B cell (primary cell): ENCODE measurements at places on chromosomes 16 and 17.
A peak's percentile ranks its signal among the peaks of the same experiment; 100 is the strongest.

GRCh38 chr17:80485846-80486245 lies 9.4 kb upstream of the NPTX1 start:
- DNase-seq, result peak; percentile 60

DNA sequence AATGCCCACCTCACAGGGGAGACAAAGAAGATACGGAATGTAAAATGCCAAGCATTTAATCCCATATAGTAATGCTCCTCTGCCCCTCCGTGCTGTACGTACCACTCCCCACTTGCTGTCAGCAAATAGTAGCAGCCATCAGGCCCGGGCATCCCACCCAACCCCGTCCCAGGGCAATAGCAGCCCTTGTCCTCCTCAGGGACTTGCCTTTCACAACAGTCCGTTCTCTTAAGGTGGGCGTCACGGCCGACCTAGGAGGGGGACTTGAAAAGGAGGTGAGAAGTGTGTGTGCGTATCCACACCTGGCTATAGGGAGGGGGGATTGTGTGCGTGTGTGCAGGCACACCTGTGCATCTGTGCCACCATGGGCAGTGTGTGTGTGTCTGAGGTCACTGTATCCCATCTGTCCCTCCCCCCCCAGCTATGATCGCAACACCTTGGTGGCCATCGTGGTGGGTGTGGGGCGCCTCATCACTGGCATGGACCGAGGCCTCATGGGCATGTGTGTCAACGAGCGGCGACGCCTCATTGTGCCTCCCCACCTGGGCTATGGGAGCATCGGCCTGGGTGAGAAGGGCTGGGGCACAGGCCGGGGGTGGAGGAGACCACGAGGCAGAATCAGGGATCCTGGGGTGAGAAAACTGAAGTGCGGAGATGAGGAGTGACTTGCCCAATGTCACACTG lies 4.0 kb downstream of the FKBP10 start:
- no peak for DNase-seq

GRCh38 chr16:79409978-79410377 lies 190.6 kb downstream of the MAF start:
- DNase-seq, result no peak

- no peak for DNase-seq
These were observed 8.4 kb downstream of the CHST6 start for GRCh38 chr16:75486676-75487313.

GRCh38 chr16:8768692-8769091 lies 28.7 kb downstream of the TMEM186 start:
- no peak for DNase-seq

DNA sequence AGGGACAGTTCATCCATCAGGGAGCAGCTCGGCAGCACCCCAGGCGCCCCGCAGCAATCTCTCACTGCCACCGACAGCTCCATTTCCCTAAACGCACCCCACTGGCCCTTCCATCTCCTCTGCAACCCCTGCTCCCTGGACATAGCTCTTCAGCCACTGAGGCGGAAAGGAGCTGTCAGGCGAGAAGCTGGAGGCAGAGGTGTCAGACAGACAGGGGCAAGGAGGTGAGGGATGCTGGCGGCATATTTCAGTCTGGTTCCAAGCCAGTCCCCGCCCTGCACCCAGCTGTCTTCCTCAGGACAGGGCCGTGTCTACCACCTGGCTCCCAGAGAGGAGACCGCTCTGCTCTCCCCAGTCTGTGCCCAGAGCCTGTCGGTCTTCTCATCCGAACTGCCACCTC lies 9.7 kb downstream of the ACLY start:
- no peak for DNase-seq

- DNase-seq, result no peak
These were observed 23.5 kb upstream of the SIAH1 start for GRCh38 chr16:48408688-48409087.

GRCh38 chr16:79816081-79816497 lies 215.6 kb upstream of the MAF start:
- DNase-seq, result no peak

DNA sequence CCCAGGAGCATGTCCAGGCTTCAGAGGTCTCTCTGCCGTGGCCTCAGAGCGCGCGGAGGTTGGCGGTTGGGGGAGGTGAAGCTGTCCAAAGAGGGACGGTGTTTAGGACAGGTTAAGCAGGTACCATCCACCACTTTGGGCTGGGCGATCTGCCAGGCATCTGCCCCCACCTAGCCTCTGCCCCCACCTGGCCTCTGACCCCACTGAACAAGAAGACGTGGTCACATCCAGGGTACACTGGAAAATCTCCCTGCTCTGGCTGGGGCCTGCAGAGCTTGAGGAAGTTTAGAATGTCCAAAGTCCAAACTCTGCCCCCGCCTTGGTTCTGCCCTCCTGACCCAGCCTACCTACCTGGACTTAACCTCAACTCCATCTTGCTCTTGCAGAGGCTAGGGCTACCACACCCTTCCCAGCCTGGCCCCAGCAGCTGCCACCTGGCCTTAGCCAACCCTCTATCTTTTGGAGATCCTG lies 1.6 kb downstream of the ITGA3 start:
- no peak for DNase-seq

DNA sequence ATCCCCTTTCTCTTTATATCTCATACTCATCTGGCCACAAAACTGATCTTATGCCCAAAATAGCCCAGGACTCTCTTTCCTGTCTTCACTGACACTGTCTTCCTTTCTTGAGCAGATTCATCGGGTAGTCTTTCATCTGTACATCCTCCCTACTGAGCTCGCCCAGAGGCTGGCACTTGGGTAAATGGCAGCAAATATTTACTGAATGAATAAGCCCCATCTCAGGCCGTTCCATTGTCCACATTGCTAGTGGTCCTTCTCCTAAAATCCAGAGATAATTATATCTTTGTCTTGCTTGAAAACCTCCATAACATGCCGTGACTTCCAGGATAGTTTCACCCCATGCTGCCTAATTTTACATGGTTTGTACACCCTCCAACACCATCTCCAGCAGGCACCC lies 158.1 kb upstream of the SDK2 start:
- DNase-seq, result no peak

DNA sequence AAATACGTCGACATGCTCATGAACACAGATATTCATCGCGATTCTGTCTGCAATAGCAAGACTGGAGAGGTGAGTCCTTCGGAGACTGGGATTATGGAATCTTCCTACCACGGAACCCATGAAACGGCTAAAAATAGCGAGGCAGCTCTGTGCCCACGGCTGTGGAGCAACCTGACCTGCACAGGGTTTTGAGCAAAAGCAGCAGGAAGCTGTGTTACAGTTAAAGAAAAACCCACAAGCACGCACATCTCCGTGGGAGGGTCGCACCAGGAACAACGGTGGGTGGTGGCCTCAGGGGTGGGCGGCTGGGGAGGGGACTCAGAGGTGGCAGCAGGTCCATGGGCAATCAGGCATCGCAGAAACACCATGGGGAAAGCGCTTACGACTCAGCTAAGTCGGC lies 24.8 kb downstream of the SLC38A10 start:
- DNase-seq, result no peak

DNA sequence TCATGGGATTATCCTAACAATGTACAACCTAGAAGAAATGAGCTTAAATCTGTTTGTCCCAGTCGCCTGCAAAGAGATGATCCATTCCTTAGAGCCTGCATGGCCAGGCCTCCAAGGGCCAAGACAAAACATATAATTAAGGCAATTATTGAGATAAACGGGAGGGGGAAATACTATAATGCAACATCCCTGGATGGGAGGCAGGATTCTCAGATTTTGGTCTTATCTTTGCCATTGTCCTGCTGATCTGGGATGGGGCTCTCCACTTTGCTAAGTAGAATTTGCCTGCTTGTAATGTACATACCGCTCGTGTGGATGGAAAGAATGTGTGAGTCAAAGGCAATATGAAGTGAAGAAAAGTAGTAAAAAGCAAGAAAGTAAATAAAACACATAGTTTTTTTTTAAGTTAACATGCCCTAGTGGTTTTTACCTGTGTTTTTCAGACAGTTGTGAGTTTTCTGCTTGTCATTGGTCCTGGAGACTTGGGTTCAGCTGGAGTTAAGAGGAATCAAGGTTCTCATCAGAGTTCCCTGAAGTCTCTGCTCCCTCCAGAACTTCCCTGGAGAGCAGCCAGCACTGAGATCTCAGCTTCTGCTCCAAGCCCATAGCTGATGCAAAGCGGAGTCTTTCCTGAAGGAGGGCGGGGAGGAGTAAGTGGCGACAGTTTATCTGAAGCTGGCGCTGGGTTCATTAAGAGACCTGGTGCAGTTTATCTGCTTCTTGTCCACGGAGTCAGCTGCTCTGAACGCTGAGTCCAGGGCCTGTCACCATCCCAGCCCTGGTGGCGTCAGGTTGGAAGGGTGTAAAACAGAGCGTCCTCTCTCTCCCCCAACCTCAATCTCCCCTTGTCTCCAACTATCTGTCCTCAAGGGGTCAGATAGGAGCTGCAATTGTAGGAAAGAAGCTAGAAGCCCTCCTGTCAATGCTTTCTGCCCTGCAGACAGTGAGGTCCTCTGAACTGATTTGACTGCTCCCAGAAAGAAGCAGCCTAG lies 30.1 kb downstream of the HOXB1 start:
- no peak for DNase-seq

DNA sequence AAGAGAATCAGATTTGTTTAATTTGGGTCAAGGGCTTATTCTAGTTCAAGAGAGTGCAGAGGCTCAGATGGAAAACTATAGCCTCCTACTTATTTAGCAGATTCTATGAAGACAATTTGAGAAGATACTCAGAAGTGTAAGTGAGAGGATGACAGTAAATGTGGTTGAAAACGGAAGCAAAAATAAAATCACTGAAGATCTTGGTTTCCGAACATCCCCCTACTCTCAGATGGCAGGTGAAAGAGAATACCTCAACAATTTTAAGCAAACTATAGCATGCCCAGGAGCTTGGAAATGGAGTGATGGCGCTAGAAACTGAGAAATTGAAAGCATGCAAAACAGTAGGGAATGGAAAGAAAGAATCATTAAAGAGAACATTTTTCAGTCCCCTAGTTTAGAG lies 705.5 kb upstream of the CDH8 start:
- no peak for DNase-seq

- peak; percentile 77 for DNase-seq
These were observed 127.2 kb downstream of the HS3ST3B1 start for GRCh38 chr17:14427900-14428647.

DNA sequence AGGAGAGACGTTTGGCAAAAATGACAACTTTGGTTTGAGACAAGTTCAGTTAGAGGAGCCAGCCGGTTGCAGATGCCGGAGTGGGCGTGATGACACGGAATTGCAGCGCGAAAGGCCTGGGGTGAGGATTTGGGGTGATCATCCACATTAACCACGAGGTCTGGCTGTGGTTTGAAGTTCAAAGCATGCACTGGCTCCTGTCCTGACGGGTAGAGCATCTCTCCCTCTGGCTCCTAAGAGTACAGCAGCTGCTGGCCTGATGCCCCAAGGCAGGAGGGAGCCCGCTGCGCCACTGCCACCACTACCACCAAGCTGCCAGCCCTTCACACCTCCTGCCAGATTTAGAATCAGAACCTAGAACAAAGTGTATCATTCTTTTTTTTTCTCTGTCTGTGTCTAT lies 3.7 kb downstream of the RHBDL3 start:
- no peak for DNase-seq

GRCh38 chr16:69848637-69849545 lies 86.8 kb downstream of the WWP2 start:
- no peak for DNase-seq

GRCh38 chr17:35607239-35607847 lies 20.2 kb downstream of the AP2B1 start:
- no peak for DNase-seq

DNA sequence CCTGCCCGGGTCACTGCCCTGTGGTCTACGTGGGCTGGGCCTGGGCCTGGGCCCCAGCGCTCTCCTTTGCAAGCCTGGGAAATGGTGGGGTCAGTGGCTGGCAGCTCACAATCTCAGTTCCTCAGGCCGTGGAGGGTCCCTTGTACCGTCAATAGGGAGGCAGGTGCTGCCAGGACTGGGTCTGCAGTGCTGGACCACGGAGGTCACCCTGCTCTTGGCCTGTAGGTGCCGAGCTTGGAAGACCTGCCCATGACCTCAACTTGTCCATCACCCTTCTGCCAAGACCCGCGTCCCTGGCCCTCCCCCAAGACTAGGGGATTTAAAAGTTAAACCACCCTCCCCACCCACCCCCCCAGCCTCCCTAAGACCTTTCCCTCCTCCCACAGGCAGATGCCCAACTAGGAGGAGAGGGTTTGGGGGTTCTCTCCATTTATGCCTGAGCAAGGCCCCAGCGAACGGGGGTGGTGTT lies 2.5 kb downstream of the TBX2 start:
- DNase-seq, result no peak

- peak; percentile 13 for DNase-seq
These were observed 39.2 kb downstream of the FTO start for GRCh38 chr16:53743149-53743566.

- DNase-seq, result no peak
These were observed 6.9 kb upstream of the VPS53 start for GRCh38 chr17:721540-721937.
